Body of pancreas (tissue), 4 donors: ENCODE measurements at places on chromosomes 6 and 20. TPM values are rescaled to one million over a fixed set of nuclear protein-coding genes. Genes with fewer than 3 reads are reported as not detected.

GRCh38 chr6:109143191-109143590 lies 47.9 kb downstream of the CEP57L1 start:
- H3K27me3 ChIP-seq, result no peaks in the 10 kb centered on the region
- no peak overlapping the region for H3K4me3 ChIP-seq
- no peak for DNase-seq
- H3K36me3 ChIP-seq, result no peaks in the 10 kb centered on the region

- H3K27ac ChIP-seq, result peak overlapping the region; percentile 80
- H3K27me3 ChIP-seq, result no peaks in the 10 kb centered on the region
- DNase-seq, result no peak
- H3K36me3 ChIP-seq, result no peaks in the 10 kb centered on the region
- peak overlapping the region; percentile 88 for H3K4me3 ChIP-seq
- peaks cover 47% of the 10 kb centered on the region for H3K4me1 ChIP-seq
Observed at GRCh38 chr6:34888514-34888856, 570 bp upstream of the ANKS1A start.

DNA sequence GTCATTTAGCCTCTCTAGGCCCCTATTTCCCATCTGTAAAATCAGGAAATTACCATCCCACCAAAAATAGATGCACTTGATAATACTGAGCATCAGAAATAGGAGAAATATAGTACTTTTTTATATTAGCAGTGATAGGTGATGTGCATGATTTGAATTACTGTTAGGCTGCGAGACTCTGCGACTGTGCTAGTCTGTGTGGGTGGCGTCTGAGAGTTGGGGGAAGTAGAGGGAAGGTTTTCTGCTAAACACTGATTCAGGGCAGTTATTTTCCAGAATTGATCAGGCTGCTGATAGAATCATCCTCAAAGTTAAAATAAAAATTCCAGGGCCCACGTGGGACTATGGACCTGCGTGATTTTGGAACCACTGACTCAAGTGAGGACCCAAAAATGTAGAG lies 60.4 kb upstream of the ARMH2 start:
- DNase-seq, result no peak
- no peak overlapping the region for H3K4me3 ChIP-seq
- H3K36me3 ChIP-seq, result no peaks in the 10 kb centered on the region
- H3K4me1 ChIP-seq, result peaks cover 15% of the 10 kb centered on the region
- no peak overlapping the region for H3K27ac ChIP-seq

- no peaks in the 10 kb centered on the region for H3K4me1 ChIP-seq
- no peak overlapping the region for H3K4me3 ChIP-seq
- no peak for DNase-seq
- H3K36me3 ChIP-seq, result no peaks in the 10 kb centered on the region
- H3K27me3 ChIP-seq, result no peaks in the 10 kb centered on the region
Observed at GRCh38 chr6:18792866-18793265, 405.7 kb downstream of the RNF144B start.

DNA sequence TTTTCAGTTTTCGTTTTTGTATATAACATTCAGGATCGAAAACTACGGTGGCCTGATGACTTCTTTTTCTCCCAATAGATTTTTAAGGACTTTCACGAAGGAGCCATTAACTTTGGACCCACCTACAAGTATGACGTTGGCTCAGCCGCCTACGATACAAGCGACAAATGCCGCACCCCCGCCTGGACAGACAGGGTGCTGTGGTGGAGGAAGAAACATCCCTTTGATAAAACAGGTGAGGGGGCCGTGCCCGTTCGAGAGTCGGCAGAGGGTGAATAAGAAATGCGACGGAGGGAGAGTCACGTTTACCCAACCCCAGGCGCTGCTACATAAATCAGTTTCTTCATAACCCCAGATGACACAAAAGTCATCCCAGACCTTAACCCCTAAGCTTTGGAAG lies 91.5 kb downstream of the SERAC1 start:
- H3K4me3 ChIP-seq, result no peak overlapping the region
- no peaks in the 10 kb centered on the region for H3K36me3 ChIP-seq
- H3K27me3 ChIP-seq, result no peaks in the 10 kb centered on the region
- no peak for DNase-seq

DNA sequence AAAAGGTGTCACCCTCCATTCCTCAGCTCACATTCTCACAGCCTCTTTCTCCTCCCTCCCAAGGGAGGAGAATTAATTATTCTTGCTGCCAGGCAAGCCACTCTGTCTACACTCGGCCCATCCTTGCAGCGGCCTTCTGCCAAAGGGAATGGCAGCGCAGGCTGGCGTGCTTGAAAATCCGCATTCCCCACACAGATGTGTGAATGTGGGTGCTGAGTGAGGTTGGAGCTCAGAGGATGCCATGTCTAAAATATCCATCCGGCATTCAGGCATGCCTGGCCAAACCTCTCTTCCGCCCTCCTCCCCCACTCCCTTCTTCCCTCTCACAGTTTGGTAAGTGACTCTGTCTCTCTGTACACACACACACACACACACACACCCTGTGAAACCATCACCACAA lies 27.7 kb downstream of the PNPLA1 start:
- H3K36me3 ChIP-seq, result no peaks in the 10 kb centered on the region
- H3K27me3 ChIP-seq, result no peaks in the 10 kb centered on the region
- H3K27ac ChIP-seq, result no peak overlapping the region
- DNase-seq, result no peak
- no peak overlapping the region for H3K4me3 ChIP-seq
- H3K4me1 ChIP-seq, result no peaks in the 10 kb centered on the region

- H3K27me3 ChIP-seq, result no peaks in the 10 kb centered on the region
- H3K27ac ChIP-seq, result no peak overlapping the region
- peaks cover 2% of the 10 kb centered on the region for H3K36me3 ChIP-seq
- no peaks in the 10 kb centered on the region for H3K4me1 ChIP-seq
- no peak for DNase-seq
Observed at GRCh38 chr20:58682656-58683531, 9.7 kb upstream of the NPEPL1 start.

Gene PRKN
- total RNA-seq, result 6.7 TPM

Gene UBE2C
- not detected for total RNA-seq

Gene UTRN
- total RNA-seq, result 133 TPM
